ENCODE measurements at places on chromosomes 3 and 15.

GRCh38 chr15:59236394-59236793, 29.8 kb downstream of the LDHAL6B start:
- DNase-seq, result no peak

DNA sequence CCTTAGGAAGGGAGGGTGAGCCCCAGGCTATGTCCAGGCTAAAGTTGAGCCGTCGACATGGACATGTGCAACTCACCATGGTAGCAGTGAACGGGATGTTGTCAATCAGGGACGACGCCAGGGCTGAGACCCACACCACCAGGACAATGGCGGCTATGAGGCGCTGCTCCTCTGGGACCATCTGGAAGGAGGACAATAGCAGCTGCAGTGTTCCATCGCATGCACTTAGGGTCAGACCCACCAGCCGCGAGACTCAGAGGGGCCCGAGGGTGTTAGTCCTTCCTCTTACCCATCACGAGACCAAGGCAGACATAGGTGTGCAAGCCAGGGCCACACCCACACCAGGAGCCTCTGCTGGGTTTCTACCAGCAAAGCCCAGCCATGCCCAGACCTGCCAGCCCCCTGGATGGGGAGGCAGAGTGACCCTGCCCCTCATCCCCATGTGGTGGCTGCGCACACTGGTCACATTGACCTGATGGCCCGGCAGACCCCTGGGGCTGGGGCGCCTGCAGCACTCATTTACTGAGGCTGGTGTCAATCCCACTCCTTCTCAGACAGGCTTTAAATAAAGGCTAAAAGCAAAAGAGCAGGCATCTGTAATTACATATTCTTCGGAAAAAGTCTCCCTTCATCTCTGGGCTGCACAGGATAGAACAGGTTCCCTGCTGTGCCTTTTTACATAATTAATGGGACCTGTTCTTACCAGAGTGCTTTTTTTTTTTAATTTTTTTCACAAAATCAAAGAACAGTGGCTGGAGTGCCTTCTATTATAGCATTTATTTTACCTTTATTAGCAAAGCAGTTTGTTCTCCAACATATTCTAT, 227.8 kb downstream of the OCA2 start:
- DNase-seq, result no peak

GRCh38 chr3:81869382-81869781, 107.9 kb upstream of the GBE1 start:
- no peak for DNase-seq

DNA sequence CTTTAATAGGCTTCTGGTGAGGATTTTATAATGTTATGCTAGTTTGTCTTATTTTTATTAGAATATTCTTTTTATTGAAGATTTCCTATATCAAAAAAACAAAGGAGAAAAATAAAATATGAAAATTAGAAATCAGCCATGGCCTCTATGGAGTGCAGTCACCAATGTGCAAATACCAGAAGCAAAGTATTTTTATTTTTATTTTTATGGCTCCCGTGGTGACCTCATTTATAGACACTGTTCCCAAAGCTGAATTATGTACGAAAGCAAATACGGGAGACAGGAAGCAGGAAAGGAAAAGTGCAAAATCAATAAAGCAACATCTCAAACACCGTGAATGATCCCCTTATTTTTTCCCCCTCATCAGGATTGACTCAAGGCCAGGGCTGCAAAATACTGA, 35.1 kb downstream of the DAZL start:
- no peak for DNase-seq

- DNase-seq, result no peak
These were observed 961 bp downstream of the HAPLN3 start for GRCh38 chr15:88894348-88894818.
